ENCODE measurements at places on chromosomes 3 and 15. TPM values are rescaled to one million over a fixed set of nuclear protein-coding genes. Genes with fewer than 3 reads are reported as not detected.

DNA sequence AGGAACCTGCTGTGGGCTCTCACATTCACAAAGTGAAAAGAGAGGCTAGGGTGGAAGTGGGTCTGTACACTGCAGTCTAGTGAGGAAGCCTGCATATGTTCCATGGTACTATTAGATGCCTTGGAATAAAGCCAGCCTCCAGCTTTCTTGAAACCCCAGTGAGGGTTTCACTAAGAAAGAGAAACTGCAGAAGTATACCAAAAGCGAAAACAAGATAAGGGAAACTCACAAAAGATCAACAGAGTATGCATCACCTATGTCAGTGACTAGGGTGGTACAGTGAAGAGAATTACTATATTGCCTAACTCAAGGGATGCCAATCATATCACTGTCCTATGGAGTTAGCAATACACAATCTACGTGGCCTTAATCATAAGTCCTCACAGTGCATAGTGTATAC, 212.5 kb upstream of the GADL1 start:
- no peak for DNase-seq

DNA sequence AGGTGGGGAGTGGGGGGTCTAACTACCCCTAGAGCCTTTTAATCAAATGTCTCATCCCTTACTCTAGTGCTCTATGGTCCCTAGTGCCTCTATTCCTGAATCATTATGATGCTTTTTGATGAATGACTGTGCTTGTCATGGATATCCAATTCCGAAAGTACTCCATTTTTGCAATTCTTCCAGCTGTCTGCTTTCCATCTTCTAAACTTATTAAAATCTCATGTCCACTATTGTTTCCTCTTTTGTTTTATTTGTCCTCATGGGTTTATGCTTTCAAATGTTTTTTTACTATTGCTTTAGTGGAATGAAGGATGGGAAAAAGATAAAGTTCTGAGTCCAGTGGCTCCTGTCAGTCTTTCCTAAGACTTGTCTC, 77.2 kb upstream of the KCNMB2 start:
- DNase-seq: no peak

DNA sequence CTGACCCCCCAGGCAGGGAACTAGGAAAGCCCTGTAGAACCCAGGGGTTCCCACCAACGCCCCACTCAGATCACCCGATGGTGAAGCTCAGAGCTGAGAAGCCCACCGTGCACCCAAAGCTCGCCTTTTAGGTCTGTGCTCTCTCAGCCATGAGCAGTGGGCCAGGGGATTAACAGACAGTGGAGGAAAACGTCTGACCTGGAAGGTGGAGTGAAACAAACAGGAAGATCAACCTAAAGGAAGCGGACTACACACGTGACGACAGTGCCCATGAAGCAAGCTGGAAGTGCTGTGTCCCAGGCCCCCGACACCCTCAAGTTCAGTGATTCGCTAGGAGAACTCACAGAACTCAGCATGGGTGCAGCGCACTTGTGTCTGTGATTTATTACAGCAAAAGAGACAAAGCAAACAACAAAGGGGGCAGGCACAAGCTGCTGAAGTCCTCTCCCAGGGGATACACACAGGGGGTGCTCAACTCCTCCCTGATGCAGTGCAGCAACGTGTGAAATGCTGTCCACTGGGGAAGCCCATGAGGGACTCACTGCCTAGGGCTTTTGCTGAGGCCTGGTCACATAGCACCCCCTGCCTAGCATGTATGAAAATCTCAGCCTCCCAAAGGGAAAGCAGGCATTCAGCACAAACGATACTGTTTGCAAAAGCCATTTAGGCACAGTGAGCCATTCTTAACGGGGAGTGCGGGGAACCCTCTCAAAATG, 43.5 kb downstream of the CFAP92 start:
- DNase-seq: peak; percentile 64

- no peak for DNase-seq
Observed at GRCh38 chr3:54125300-54125699, 2.9 kb downstream of the CACNA2D3 start.

- peak; percentile 40 for DNase-seq
Observed at GRCh38 chr15:29435811-29436210, 166.2 kb upstream of the NSMCE3 start.

DNA sequence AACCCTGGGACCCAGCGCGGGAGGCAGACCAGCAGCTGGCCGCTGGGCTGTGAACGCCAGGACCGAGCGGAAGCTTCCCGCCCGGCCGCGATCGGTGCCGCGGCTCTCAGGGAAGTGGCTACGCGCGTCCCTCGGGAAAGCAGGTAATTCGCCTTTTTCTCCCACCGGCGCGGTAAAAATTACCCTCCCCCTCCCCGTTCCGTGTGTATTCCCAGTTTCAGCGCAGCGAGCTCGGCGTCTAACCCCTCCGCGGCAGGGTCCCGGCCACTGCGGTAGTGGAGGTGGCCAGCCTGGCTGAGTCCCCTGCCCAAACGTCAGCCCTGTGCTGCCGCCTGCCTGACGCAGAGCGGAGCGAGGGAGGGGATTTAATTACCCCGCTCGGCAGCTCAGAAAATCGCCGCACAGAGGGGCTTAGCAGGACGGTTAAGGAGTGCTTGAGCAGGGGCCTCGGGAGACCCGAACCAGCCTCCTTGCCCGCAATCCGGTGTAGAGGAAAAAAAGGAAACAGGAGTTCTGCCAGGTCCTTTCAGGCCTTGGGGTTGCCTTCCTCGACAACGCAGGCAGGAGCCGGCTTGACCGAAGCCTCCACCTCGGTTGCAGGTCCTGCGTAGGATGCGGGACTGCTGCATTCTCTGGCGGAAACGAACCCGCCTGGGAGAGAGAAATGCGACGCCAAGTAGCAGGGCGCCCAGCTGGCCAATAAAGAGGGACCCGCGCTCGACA, 2.9 kb downstream of the GATA2 start:
- DNase-seq: peak; percentile 59

The RYK gene
- total RNA-seq: 71.7 TPM

The TEX9 gene
- total RNA-seq: 4.3 TPM
